ENCODE measurements at places on chromosomes 2 and 18. TPM values are rescaled to one million over a fixed set of nuclear protein-coding genes. Genes with fewer than 3 reads are reported as not detected.

- H3K4me3 ChIP-seq: peak overlapping the region; percentile 44
- no peaks in the 10 kb centered on the region for H3K36me3 ChIP-seq
- H3K4me1 ChIP-seq: peaks cover 16% of the 10 kb centered on the region
- H3K27ac ChIP-seq: peak overlapping the region; percentile 20
- no peak for DNase-seq
Measured at GRCh38 chr2:127695491-127696472, 5.5 kb upstream of the SFT2D3 start.

GRCh38 chr18:2657788-2658458, 2.4 kb downstream of the SMCHD1 start:
- H3K27me3 ChIP-seq: no peaks in the 10 kb centered on the region
- H3K4me3 ChIP-seq: peak overlapping the region; percentile 95
- no peaks in the 10 kb centered on the region for H3K36me3 ChIP-seq
- no peak for DNase-seq
- H3K4me1 ChIP-seq: peaks cover 23% of the 10 kb centered on the region

- no peak overlapping the region for H3K27ac ChIP-seq
- H3K4me1 ChIP-seq: no peaks in the 10 kb centered on the region
- no peak overlapping the region for H3K4me3 ChIP-seq
- DNase-seq: no peak
Measured at GRCh38 chr2:68974946-68975665, 670 bp downstream of the GKN1 start.

Gene NPHP1
- total RNA-seq: 6.6 TPM

Gene ASAP2
- 21.9 TPM for total RNA-seq

DNA sequence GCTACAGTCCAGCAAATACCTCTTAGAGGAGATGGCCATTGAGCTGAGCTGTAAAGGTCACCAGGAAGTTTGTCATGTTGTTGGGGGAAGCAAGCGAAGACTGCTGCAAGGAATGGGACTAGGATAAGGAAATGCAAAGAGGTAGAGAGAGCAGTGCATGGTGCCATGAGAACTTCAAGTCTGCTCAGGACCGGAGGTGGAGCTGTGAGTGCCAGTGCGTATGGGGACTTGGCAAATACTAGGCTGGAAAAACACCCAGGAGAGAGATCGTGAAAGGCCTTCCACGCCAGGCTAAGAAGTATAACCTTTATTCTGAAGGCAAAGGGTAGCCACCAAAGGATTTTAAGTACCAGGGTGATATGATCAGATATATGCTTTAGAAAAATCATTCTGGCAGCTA, 71.3 kb downstream of the MEIS1 start:
- peak overlapping the region; percentile 22 for H3K27ac ChIP-seq
- H3K4me3 ChIP-seq: no peak overlapping the region
- no peaks in the 10 kb centered on the region for H3K27me3 ChIP-seq
- no peak for DNase-seq
- peaks cover 86% of the 10 kb centered on the region for H3K4me1 ChIP-seq
- no peaks in the 10 kb centered on the region for H3K36me3 ChIP-seq

Gene UGT1A4
- not detected for total RNA-seq

Gene CD8B2
- total RNA-seq: not detected

Gene CTAGE1
- total RNA-seq: not detected

Gene POU3F3
- total RNA-seq: 0.11 TPM

Gene CREB1
- total RNA-seq: 31.1 TPM

Gene ELOA2
- not detected for total RNA-seq

GRCh38 chr2:76211991-76212985, 501.6 kb upstream of the GCFC2 start:
- no peak overlapping the region for H3K27ac ChIP-seq
- no peaks in the 10 kb centered on the region for H3K36me3 ChIP-seq
- DNase-seq: no peak
- H3K27me3 ChIP-seq: no peaks in the 10 kb centered on the region

- H3K4me1 ChIP-seq: peaks cover 30% of the 10 kb centered on the region
- no peaks in the 10 kb centered on the region for H3K36me3 ChIP-seq
- H3K27me3 ChIP-seq: peaks cover 52% of the 10 kb centered on the region
- peak overlapping the region; percentile 33 for H3K4me3 ChIP-seq
- DNase-seq: no peak
Measured at GRCh38 chr18:78980279-78980771, 707 bp downstream of the SALL3 start.

GRCh38 chr2:1965726-1966125, 221.4 kb upstream of the PXDN start:
- no peak for DNase-seq
- H3K36me3 ChIP-seq: no peaks in the 10 kb centered on the region
- H3K4me3 ChIP-seq: no peak overlapping the region

Gene MC2R
- not detected for total RNA-seq

DNA sequence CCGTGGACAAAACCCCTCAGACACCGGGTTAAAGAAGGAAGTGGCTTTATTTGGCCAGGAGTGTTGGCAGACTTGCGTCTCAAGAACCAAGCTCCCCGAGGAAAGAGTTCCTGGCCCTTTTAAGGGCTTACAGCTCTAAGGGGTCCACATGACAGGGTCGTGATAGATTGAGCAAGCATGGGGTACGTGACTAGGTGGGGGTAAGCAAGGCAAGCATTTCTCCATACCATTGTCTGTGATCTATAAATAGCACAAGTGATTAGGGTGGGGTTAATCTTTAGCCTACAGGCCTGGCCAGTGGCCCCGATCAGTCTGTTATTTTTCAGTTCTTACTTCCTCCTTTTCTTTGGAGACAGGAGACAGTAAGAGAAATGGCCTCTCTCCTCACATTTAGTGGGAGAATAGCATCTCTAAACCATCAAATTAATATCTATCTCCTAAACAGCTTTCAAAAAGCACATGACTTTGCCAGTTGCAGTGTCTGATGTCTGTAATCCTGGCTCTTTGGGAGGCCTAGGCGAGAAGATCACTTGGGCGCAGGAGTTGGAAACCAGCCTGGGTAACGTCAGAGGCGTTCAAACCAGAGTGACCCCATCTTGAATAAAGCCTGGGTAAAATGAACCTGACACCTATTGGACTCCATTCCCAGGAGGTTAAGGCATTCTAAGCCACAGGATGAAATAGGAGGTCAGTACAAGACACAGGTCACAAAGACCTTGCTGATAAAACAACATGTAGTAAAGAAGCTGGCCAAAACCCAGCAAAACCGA, 18.3 kb upstream of the CNOT11 start:
- DNase-seq: no peak
- no peaks in the 10 kb centered on the region for H3K27me3 ChIP-seq
- no peak overlapping the region for H3K27ac ChIP-seq
- H3K4me1 ChIP-seq: no peaks in the 10 kb centered on the region
- no peak overlapping the region for H3K4me3 ChIP-seq
- H3K36me3 ChIP-seq: no peaks in the 10 kb centered on the region

Gene OXER1
- total RNA-seq: 0.63 TPM

DNA sequence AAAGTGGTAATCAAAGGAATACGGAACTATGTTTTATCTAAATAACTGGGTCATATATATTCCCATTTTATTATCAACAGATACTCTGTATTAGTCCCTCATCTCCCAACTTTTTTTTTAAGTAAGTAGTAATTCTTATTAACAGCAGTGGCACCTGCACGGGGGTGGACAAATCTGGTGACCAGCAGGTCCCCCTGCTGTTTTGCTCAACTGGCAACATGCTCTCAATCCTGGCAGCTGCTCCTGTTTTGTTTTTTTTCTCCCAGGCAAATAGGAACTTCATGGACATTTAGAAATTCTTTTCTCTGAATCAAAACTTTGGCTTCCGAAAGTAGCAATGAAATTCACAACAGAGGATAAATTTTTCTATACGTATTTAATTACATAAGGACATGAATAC, 193.5 kb downstream of the SS18 start:
- no peaks in the 10 kb centered on the region for H3K27me3 ChIP-seq
- DNase-seq: no peak
- H3K36me3 ChIP-seq: no peaks in the 10 kb centered on the region
- H3K4me3 ChIP-seq: no peak overlapping the region

GRCh38 chr2:111208639-111209038, 87.9 kb downstream of the BCL2L11 start:
- H3K36me3 ChIP-seq: no peaks in the 10 kb centered on the region
- no peaks in the 10 kb centered on the region for H3K27me3 ChIP-seq
- H3K4me3 ChIP-seq: no peak overlapping the region
- no peaks in the 10 kb centered on the region for H3K4me1 ChIP-seq

- H3K27ac ChIP-seq: peak overlapping the region; percentile 70
- DNase-seq: no peak
- no peaks in the 10 kb centered on the region for H3K27me3 ChIP-seq
- peaks cover 64% of the 10 kb centered on the region for H3K4me1 ChIP-seq
Measured at GRCh38 chr2:9311488-9311887, 104.9 kb downstream of the ASAP2 start.

Gene CASP8
- total RNA-seq: 17.9 TPM

GRCh38 chr18:42028247-42028832, 73.3 kb downstream of the PIK3C3 start:
- H3K27ac ChIP-seq: no peak overlapping the region
- no peak overlapping the region for H3K4me3 ChIP-seq
- no peaks in the 10 kb centered on the region for H3K4me1 ChIP-seq
- H3K27me3 ChIP-seq: no peaks in the 10 kb centered on the region
- no peak for DNase-seq

- H3K36me3 ChIP-seq: no peaks in the 10 kb centered on the region
- H3K27ac ChIP-seq: no peak overlapping the region
- no peak for DNase-seq
- H3K27me3 ChIP-seq: peaks cover 15% of the 10 kb centered on the region
- peaks cover 11% of the 10 kb centered on the region for H3K4me1 ChIP-seq
Measured at GRCh38 chr2:72118951-72119350, 28.7 kb downstream of the CYP26B1 start.

- H3K27me3 ChIP-seq: no peaks in the 10 kb centered on the region
- H3K4me1 ChIP-seq: peaks cover 6% of the 10 kb centered on the region
- H3K27ac ChIP-seq: peak overlapping the region; percentile 61
- no peaks in the 10 kb centered on the region for H3K36me3 ChIP-seq
- DNase-seq: no peak
- H3K4me3 ChIP-seq: peak overlapping the region; percentile 4
Measured at GRCh38 chr2:152062125-152063091, 36.4 kb downstream of the CACNB4 start.

- no peak overlapping the region for H3K27ac ChIP-seq
- H3K36me3 ChIP-seq: no peaks in the 10 kb centered on the region
- H3K4me3 ChIP-seq: no peak overlapping the region
- H3K4me1 ChIP-seq: no peaks in the 10 kb centered on the region
- DNase-seq: no peak
Measured at GRCh38 chr18:38619129-38619528, 1053.5 kb upstream of the CELF4 start.

DNA sequence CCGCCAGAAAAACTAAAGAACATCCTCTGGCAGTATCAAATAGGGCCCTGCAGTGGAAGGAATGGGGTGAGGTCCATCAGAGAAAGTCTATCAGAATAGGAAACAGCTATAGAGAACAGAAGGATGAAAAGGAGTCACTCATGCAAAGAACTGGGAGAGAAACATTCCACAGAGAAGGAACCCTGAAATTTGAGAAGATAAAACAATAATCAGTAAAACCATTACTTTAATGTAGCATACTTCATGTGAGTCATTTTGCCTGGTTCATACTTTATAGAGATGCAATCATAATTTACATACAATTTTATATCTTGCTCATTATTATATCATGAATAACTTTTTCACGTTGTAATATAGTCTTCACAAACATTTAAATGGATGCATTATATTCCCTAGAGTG, 402.2 kb downstream of the NCKAP5 start:
- H3K4me3 ChIP-seq: no peak overlapping the region
- no peaks in the 10 kb centered on the region for H3K36me3 ChIP-seq
- DNase-seq: no peak
- no peaks in the 10 kb centered on the region for H3K27me3 ChIP-seq

DNA sequence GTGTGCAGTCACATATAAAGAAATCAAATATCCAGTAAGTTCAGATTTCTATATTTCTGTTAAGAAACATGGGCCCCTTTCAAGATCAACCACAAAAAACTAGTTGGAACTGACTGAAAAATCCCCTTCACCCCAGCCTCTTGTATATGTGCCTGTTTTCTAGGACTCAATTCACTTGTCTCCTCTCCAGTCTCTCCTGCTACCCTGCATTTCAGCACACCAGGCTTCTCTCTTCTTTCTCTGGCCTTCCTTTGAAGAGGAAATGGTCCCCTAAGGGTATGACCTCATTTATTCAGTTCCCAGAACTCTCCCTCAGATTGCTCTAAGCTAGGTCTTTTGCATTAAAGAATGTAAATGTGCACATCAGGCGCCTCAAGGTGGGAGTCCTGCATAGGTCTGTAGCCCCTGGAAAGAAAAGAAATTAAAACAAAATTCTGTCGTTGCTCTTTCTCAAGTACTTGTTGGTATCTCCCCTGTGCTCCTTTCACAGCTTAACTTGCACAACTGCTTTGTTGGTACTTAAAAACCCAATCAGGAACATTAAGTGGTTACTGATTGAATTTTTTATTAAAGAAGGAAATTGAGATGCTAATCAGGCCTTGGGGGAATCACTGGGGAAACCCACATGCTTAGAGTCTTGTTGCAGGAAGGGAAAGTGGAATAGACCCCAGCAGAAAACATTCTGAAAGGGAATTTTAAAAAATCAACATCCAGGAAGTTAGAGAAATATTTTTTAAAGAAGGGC, 278.4 kb downstream of the AGPS start:
- H3K27ac ChIP-seq: no peak overlapping the region
- no peaks in the 10 kb centered on the region for H3K27me3 ChIP-seq
- H3K4me3 ChIP-seq: no peak overlapping the region
- no peaks in the 10 kb centered on the region for H3K4me1 ChIP-seq

Gene POTEE
- not detected for total RNA-seq

DNA sequence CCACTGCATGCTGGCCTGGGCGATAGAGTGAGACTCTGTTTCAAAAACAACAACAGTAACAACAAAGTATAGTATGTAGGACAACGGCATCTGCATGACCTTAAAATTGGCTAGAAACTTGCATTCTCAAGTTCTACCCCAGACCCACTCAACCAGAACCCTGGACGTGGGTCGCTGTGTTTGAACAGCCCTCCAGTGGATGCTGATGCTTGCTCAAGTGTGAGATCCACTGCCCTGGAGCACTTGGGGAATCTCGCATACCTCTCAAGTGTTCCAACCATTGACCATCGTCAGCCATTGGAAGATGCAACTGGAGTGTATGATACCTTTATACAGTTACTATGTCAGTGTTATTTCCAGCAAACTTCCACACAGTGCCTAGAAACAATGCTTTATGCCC, 435.9 kb downstream of the DCDC2C start:
- H3K4me1 ChIP-seq: no peaks in the 10 kb centered on the region
- no peaks in the 10 kb centered on the region for H3K27me3 ChIP-seq
- no peak for DNase-seq
- H3K4me3 ChIP-seq: no peak overlapping the region
- H3K36me3 ChIP-seq: no peaks in the 10 kb centered on the region
- H3K27ac ChIP-seq: no peak overlapping the region

DNA sequence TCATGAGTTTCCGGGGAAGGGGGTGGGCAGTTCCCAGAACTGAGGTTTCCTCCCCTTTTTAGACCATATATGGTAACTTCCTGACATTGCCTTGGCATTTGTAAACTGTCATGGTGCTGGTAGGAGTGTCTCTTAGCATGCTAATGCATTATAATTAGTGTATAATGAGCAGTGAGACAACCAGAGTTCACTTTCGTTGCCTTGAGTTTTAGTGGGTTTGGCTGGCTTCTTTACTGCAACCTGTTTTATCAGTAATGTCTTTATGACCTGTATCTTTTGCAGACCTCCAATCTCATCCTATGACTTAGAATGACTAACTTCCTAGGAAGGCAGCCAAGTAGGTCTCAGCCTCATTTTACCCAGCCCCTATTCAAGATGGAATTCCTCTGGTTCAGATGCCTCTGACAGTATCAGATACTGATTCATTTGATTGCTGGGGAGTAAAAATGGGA, 447.3 kb downstream of the XIRP2 start:
- no peaks in the 10 kb centered on the region for H3K36me3 ChIP-seq
- no peaks in the 10 kb centered on the region for H3K4me1 ChIP-seq
- no peak overlapping the region for H3K27ac ChIP-seq
- no peaks in the 10 kb centered on the region for H3K27me3 ChIP-seq
- H3K4me3 ChIP-seq: no peak overlapping the region
- DNase-seq: no peak

All from esophagus muscularis mucosa (tissue), 4 donors.